ENCODE measurements at places on chromosomes 1 and 21.
A peak's percentile ranks its signal among the peaks of the same experiment; 100 is the strongest.

GRCh38 chr1:16141573-16142336 lies 14.1 kb downstream of the EPHA2 start:
- no peak for DNase-seq

- no peak for DNase-seq
Observed at GRCh38 chr1:79295967-79296366, 289.4 kb upstream of the ADGRL4 start.

DNA sequence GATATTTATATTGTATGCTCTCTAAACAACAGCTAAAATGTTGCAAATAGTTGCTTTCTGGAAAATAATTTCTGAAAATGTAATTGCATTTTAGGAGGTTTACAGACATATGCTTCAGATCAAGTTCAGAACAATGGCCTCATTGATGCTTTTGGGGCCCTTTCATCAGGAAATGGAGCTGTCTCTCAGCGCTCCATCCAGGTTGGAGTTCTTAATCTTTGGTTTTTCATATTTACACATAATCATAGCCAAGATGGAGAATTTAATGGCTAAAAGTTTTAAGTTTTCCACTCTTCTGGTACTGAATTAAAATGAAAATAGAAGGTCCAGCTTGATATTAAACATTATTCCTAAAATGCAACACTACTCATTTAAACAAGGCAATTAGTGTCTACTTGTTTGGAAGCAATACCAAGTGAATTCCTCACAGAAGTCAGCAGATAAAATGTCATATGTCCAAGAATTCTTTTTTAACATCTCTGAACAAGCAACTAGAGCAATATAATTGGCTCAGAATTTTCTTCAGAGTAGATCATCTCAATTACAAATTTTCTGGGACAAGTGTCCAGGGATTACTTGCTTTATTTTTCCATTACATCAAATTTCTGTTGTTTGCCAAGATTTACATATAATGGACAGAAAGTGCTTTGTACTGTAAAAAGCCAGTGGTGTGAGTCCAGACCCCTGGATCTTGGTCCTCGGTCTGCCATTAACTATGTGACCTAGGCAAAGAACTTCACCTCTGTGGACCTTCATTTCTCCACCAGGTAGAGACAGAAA lies 22.6 kb downstream of the CLCA1 start:
- no peak for DNase-seq

- DNase-seq: no peak
Observed at GRCh38 chr1:29966526-29967045, 730.3 kb downstream of the PTPRU start.

GRCh38 chr1:33860671-33861070 lies 3.2 kb upstream of the HMGB4 start:
- DNase-seq: no peak

- DNase-seq: no peak
Observed at GRCh38 chr1:164610538-164611222, 51.7 kb downstream of the PBX1 start.

GRCh38 chr1:16978567-16979474 lies 1.6 kb downstream of the MFAP2 start:
- no peak for DNase-seq

GRCh38 chr1:37042506-37042905 lies 8.2 kb upstream of the GRIK3 start:
- DNase-seq: no peak

- peak; percentile 48 for DNase-seq
Observed at GRCh38 chr1:30888391-30888790, 20.2 kb downstream of the SDC3 start.

GRCh38 chr21:23952269-23952668 lies 1655.0 kb downstream of the MRPL39 start:
- no peak for DNase-seq

GRCh38 chr1:77796695-77797405 lies 17.4 kb downstream of the MIGA1 start:
- no peak for DNase-seq

DNA sequence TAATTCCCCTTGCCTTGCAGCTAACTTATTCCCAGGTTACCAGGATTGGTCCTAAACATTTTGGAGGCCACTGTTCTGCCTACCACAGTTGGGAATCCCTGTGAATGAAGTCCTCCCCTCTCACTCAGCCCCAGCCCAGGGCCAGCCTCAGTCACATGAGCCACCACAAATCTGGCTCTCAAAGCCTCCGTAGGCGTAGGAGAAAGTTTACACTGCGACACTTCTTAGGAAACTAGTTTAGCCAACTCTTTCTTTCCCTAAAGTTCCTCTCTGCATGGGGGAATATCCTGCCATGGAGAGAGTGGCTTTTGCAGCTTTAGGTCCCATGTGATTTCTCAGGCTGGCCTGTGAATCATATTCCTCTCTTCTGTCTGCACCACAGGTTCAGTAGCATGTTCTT lies 45.7 kb upstream of the ETV3 start:
- no peak for DNase-seq

DNA sequence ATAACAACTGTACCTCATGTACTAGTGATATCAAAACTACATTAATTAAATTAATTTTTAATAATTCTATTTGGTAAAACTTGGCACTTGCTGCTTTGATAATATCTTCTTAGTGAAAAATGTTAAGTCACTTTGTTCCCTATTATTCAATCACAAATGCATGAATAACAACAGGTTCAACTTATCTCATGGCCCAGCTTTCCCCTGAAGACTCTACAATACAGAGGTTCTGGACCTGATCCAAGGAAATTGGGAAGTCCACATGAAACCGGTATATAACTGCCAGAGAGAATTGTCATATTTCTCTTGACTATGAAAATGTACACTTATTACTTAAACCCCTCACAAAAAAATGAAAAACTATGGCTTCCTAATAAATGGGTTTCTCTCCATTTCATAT lies 33.9 kb upstream of the PTPRC start:
- no peak for DNase-seq

- no peak for DNase-seq
Observed at GRCh38 chr1:62585469-62586155, 11.7 kb upstream of the ANGPTL3 start.

DNA sequence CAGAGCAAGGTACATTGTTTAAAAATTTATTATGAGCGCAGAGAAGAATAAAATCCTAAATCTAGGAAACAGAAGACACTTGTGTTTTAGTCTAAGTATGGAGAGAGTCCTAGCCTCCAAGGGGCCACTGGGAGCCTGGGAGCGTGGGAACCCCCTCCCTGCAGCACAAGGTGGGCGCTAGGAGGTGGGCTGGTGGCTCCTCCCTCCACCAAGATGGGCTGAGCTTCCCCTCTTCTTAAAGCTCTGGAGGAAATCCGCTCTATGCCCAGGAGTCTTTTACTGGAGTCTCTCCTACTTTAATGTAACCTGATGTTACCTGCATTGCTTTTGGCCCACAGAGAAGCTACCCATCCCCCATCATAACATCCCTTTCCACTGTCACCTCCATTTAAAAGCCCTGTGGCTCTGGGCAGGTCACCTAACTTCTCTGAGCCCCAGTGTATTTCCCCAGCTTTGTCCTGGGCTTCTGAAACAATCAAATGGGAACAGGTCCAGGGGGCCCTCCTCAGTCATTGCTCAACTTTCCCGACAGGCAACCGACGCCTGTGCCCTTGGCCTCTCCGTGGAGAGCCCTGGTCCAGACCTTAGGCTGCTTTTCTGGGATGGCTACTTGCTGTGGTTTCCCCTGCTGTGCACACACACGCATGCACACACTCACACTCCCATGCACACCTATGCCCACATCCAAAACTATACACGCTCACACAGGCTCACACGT lies 181.5 kb downstream of the NPHP4 start:
- no peak for DNase-seq

GRCh38 chr1:184520336-184520735 lies 133.5 kb downstream of the C1orf21 start:
- DNase-seq: no peak

All from renal pelvis (tissue), 12 donors.